NCI-H1417 treated with DMSO at 0.1 percent for 48 hours (cell line): ENCODE measurements at places on chromosomes 11 and 22.

- DNase-seq: no peak
Observed at GRCh38 chr11:27115051-27115650, 74.5 kb downstream of the BBOX1 start.

DNA sequence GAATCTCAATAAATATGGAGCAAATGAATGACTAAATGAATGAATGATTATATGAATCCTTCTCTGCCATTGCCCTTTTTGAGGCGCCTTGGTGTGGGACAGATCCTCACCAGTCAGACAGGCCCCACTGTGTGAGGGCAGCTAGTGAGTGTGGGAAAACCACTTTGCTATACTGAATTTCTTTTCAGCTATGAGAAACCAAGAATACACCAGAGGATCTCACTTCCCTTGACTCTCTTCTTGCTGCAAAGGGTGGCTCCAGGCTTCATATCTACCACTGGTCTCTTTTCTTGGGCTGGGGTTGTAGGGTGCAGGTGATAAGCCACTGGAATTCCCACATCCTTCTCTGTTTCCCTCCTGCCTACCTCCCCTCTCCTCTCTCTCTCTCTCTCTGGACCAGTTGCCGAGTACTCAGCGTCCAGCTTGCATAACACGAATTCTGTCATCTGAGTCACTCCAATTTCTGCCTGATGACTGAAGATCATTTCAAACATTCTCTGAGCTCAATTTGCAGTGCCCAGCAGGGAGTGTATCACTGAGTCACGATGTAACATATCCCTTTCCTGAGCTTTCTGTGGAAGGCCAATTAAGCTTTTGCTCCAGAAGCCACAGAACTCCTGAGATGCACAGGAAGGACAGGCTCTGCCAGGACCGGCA is 304.3 kb upstream of the NCAM1 start:
- DNase-seq: no peak

GRCh38 chr22:47071078-47071806 is 308.8 kb downstream of the TBC1D22A start:
- no peak for DNase-seq

- DNase-seq: no peak
Observed at GRCh38 chr22:48853627-48854240, 973.9 kb downstream of the BRD1 start.

DNA sequence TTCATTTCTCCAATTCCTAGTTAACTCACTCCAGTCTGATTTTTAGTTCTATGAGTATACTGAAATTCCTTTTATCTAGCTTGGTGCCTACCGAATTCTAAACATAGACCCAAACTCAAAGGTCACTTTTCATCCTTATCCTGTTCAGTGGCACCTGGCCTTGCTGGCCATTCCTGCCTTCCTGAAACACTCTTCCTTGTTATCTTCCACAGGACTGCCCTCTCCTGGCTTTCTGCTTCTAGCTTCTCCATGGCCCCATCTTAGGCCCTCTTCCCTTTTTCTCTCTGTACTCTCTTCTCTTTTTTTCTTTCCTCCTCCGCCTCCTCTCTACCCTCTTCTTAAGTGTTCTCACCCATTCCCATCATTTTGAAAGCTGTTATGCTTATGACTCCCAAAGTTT is 87.3 kb downstream of the WNT11 start:
- no peak for DNase-seq
